Mesothelial cell of epicardium (in vitro differentiated cells): ENCODE measurements at places on chromosomes 16 and 17.

DNA sequence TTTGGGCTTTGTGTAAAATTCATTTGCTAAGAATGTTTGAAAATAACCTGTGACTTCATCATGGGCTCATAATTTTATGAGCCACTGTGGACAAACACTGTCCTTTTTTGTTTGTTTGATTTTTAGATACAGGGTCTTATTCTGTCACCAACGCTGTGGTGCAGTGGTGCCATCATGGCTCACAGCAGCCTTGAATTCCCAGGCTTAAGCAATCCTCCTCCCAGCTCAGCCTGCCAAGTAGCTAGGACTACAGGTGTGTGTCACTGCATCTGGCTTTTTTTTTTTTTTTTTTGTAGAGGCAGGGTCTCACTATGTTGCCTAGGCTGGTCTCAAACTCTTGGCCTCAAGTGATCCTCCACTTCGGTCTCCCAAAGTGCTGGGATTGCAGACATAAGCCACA, 8.3 kb downstream of the TEX2 start:
- no peak for DNase-seq

DNA sequence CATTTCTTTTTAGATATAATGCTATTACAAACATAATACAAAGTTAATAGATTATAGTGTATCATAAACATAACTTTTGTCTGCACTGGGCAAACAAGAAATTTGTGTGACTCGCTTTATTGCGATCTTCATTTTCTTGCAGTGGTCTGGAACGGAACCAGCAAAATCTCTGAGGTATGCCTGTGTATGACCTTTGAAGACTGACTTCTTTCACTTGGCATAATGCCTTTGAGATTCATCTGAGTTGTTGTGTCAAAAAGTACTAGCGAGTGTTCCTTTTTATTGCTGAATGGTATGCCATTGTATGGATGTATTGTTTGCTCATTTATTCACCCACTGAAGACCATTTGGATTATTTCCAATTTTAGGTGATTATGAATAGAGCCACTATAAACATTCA, 69.2 kb downstream of the TANC2 start:
- DNase-seq: no peak

GRCh38 chr16:84886497-84887090, 66.8 kb downstream of the CRISPLD2 start:
- no peak for DNase-seq

- no peak for DNase-seq
Observed at GRCh38 chr17:82204831-82205719, 7.6 kb downstream of the CCDC57 start.

DNA sequence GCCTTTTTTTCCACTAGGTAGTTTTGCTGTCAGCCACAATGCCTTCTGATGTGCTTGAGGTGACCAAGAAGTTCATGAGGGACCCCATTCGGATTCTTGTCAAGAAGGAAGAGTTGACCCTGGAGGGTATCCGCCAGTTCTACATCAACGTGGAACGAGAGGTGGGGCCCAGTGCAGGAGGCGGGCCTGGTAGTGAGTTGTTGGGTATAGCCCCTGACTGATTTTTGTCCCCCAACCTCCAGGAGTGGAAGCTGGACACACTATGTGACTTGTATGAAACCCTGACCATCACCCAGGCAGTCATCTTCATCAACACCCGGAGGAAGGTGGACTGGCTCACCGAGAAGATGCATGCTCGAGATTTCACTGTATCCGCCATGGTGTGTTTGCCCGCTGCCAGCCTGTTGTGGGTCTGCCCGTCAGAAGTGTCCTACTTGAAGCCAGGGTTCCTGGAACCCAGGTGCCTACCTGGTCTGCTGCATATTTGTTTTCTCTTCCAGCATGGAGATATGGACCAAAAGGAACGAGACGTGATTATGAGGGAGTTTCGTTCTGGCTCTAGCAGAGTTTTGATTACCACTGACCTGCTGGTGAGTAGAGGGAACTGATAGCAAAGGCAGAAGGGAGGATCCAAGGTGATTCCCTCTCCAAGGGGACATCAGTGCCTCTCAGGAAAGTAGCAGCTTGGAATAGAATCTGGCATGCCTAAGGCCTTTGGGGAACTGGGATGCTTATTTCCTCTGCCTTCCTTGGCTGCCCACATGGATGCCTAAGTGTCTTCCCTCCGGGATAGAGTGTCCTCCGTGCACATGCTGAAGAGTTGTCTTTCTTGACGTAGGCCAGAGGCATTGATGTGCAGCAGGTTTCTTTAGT, 1.9 kb upstream of the CD68 start:
- DNase-seq: no peak

DNA sequence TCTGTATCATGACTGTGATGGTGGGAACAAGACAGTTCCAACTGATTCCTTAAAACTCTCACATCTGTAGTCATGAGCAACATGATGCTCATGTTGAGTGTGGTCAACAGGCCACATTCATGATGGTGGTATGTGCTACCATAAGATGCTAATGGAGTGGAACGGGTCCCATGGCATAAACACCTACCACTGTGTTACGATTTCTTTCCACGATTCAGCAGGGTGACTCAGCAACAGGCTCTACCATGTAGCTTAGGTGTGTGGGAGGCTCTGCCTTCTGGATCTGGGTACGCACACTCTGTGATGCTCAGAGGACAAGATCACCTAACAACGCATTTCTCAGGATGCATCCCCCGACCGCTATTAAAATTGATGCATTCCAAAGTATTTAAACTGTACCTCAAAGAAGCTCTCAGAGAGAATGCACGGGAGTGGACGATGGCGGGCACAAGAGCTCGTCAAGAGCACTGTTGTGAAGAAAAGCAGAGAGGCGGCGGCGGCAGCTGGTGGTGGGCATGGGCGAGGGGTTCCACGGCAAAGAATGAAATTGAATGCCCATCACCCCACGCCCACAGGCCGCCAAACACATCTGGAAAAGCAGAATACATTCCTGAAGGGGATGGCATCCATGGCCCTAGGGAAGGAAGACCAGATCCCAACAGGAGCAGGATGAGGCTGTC, 133.3 kb downstream of the ZNF778 start:
- DNase-seq: no peak
